ENCODE measurements at places on chromosomes 7 and 10. TPM values are rescaled to one million over a fixed set of nuclear protein-coding genes. Genes with fewer than 3 reads are reported as not detected.

DNA sequence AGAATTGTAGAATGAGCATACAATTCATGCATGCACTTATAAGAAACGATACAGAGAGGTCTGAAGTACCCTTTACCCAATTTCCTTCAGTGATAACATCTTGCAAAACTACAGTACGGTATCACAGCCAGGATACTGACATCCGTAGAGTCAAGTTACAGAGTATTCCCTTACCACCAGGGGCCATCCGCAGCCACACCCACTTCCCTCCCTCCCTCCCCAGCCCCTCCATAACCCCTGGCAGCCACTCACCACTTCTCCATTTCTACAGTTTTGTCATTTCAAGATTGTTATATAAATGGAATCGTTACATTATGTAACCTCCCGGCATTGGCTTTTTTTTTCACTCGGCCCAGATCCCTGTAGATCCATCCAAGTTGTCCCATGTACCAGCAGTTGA, 113.6 kb upstream of the RET start:
- DNase-seq: no peak

DNA sequence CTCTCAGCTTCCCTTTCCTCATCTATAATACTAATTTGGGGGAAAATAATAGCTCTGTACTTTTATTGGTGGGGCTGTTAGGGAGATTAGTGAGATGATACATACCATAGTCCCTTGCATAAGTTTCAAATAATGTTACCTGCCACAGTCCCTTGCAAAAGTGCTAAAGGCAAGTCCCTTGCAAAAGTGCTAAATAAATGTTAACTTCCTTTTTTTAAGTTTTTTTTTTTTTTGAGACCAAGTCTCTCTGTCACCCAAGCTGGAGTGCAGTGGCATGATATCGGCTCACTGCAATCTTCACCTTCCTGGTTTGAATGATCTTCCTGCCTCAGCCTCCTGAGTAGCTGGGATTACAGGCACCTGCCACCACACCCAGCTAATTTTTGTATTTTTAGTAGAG, 43.4 kb upstream of the SRGN start:
- DNase-seq: no peak

- no peak for DNase-seq
Observed at GRCh38 chr10:124701881-124702656, 42.1 kb downstream of the FAM53B start.

DNA sequence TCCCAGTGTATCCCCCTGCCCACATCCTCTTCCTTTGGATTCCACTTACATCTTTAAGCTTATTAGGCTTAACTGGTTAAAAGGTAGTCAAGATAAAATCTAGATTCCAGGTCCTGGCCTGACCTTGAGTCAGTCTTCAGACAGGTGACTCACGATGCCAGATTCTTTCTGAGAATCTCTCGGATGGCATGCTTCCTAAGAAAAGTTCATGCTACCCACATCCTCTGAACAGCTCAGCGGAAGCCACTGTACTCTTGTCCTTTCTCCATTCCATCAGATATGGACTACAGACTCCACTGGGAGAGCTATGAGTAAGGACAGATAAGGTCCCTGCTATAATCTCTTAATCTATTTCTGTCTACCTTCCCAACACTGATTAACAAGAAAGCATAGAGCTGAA, 43.4 kb downstream of the DNMBP start:
- no peak for DNase-seq

GRCh38 chr7:141696348-141696747, 5.6 kb downstream of the DENND11 start:
- DNase-seq: no peak

DNA sequence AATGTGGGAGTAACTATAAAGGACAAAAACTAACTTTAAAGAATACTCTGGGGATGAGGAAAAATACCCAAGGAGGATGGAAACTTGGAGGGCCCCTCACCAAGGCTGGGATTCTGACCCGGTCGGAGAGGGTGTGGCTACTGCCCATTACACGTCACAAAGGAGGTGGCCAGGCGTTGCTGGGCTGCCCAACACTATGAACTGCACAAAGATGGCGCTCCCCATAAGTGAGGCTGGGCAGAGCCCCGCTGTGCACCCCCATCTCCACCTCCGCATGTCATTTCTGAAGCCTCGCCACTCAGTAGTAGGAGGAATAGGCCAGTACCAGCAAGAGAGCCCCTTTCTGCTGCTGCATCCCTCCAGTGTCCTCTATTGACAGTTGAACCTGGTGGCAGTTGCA, 290.1 kb upstream of the ZNF32 start:
- DNase-seq: no peak

DNA sequence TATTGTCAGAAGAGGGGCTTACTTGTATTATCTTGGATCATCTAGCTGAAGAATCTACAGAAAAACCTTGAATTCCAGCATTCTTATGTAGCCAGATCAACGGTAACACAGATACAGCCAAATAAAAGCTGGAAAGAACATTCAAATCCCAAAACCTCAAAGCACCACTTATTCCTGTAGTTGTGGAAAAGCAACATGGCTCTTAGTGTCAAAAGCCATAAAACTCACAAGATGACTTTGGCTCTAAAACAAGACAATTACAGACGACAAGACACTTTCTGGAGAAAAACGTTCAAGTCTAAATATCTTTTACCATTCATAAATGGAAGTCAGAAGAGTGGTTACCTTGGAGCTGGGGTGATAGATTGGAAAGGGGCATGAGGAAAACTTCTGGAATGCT, 173.0 kb downstream of the HERPUD2 start:
- DNase-seq: no peak

DNA sequence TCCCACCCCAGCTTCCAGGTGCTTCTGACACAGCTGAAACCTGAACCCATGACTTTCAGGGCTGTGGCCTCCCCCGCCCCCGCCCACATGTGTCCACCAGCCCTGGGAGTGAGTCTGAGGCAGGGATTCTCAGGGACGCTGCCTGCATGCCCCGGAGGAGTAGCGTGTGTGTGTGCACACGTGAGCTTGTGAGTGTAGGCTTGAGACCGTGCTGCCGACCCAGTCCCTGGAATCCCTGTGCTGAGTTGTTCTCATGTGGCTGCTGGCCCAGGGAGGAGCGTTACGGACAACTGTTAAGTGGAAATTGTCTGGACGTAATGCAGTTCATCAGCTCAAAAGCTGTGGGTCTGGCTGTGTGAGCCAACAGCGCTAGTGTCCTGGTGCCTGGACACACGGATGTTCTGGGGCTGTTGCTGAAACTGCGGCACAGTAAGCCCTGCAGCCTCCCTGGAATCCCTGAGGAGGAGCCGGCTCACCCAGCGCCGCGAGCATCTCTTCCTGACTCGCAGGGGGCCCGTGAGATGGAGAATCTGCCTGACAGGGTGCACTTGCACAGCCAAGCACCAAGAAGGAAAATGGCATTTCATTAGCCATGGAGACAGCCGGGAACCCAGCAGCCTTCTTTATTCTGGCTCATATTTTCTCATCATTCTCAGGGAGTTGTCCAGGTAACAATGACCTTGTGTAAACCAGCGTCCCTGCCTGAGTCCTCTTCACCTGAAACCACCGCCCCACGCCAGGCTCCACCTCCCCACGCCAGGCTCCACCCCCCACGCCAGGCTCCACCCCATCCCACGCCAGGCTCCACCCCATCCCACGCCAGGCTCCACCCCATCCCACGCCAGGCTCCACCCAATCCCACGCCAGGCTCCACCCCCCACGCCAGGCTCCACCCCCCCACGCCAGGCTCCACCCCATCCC, 603.9 kb downstream of the PTPRN2 start:
- DNase-seq: no peak

DNA sequence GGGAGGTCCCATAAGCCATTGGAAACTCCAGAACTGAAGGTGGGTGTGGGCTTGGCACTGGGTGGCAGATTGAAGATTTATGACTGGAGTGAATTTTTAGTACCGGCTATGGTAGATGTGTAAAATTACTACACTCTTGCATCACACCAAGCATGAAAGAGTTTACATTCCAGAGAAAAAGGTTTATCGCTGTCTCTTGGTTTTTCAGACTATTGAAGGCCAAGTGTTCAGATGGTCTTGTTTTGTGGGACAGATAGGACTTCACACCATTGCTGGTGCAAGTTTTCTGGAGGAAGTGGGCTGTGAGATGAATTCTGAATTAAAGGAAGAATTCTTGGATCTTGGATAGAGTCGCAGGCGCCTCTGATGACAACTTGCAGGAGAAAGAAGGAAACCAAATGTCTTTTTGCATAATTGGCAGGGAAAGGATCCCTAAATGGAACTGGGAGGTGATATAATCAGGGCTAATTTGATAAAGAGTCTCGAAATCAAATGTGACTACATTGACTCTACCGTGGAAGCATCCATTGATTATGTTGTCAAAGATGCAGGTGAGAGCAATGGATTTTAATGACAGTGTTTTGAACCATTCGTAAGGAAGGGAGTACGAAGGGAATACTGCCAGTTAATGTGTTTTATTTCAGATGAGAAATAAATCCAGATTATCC, 14.2 kb upstream of the NMT2 start:
- DNase-seq: no peak

- peak; percentile 7 for DNase-seq
Observed at GRCh38 chr7:35185908-35186731, 67.8 kb downstream of the TBX20 start.

DNA sequence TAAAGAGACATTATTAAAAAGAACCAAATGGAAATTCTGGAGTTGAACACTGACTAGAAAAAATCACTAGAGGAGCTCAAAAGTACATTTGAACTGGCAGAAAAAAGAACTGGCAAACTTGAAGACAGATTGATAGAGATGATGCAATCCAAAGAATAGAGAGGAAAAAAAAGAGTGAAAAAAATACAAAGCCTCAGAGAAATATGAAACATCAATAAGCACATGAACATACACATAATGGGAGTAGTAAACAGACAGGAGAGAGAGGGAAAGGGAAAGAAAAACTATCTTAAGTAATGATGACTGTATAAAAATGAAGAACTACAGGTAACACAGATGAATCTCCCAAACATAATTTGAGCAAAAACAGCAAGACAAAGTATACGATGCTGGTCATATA, 61.1 kb downstream of the CNOT4 start:
- no peak for DNase-seq

DNA sequence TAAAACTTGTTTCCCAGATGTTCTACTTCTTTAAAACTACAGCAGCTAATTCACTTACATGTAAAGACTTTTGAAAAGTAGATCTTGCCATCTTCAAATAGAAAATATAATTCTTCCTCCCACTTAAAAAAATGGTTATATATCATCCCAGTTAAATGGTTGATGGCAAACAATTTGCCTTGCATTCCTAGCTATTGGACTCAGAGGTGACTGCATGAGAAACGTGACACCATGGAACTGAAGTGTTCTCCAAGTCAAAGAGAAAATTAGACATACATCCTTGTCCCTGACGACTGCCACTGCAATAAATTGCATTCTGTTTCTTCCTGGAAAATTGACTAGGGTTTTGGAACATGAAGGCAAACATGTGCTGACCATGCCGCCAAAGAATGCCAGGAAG, 95.0 kb upstream of the POM121L12 start:
- peak; percentile 5 for DNase-seq

DNA sequence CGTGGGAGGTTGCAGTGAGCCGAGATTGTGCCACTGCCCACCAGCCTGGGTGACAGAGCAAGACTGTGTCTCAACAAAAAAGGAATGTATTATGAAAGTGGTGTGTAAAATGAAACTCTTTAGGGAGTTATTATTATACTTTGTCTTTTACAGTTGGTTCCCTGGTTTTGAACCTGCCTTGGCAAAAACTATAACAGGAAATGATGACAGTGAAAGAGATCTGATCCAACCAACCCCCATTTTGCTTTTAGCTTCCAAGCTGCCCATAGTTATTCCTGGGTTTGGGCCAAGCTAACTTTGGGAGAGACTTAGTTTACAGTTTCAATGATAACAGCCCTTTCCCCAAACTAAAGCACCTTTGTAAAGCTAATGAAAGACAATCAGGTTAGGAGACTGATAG, 34.1 kb upstream of the NMT2 start:
- no peak for DNase-seq

GRCh38 chr7:106609416-106609815, 51.5 kb downstream of the CCDC71L start:
- DNase-seq: no peak

DNA sequence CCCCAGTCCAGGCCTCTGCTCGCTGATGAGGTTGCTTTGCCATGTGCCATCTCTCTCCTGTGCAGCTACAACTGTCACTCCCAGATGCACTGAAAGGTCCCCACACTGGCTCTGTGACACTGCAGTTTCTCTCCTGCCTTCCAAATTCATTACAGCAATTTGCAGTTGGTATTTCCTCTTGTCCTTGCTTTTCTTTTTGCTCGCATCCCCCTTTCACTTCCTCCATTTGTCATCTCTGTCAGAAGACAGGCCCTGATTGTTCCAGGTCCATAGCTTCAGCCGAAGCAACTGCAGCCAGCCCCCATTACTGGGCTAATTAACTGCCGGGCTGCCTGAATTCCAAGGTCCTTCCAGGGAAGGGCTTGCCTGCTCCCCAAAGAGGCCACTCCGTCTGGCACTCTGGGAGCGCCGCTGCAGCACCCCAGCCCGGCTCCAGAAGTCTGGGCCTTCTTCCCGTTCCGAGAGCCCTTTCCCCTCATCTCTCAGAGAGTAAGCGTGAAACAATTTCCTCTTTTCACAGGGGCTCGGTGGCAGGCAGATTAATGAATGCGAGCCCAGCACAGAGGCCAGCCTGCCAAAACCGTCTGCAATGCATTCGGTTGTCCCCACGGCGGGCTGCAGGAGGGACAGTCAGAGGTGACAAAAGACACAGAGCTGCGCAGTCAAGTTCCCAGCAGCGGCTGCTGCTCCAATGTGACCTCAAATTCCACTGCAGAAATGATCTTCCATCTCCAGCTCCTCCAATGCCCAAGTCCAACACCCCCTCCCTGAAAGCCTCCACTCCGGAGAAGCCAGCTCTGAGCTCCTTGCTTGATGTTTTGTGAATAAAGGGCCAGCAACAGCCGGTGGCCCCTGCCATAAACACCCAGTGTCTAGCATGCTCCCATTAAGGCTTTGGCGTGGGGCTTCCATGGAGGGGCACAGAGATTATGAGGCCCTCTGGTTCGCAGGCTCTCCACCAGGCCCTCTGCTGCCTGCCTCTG, 279.4 kb upstream of the HABP2 start:
- peak; percentile 18 for DNase-seq

- no peak for DNase-seq
Observed at GRCh38 chr10:75841266-75841665, 409.8 kb downstream of the LRMDA start.

DNA sequence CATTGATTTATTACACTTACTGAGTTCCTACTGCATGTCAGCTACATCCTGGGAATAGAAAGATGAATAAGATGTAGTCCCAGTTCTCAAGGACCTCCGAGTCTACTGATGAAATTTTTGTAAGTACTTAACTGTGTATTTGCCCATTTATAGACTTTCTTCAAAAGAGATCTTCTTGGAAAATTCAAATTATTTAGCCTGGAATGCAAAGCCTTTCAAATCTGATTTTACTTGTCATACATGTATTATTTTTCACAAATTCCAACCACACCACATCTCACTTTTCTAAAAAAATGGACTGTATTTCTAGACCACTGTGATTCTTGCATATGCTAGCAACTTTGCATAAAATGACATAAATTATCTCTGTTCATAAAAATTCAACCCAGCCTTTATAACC, 581.3 kb downstream of the ATRNL1 start:
- DNase-seq: no peak

Gene HK1
- 56.6 TPM for polyA plus RNA-seq

Gene CALCR
- 0.55 TPM for polyA plus RNA-seq

Gene ANKRD1
- 0.73 TPM for polyA plus RNA-seq

Gene TASOR2
- polyA plus RNA-seq: 42.1 TPM

Gene HMX2
- 2.7 TPM for polyA plus RNA-seq

Gene CLRN3
- polyA plus RNA-seq: 17.7 TPM

Gene DNA2
- polyA plus RNA-seq: 11.6 TPM

Gene STEAP4
- 0.38 TPM for polyA plus RNA-seq

Gene SPDYE2
- polyA plus RNA-seq: 2.4 TPM

Gene SRGN
- 13.6 TPM for polyA plus RNA-seq
